ENCODE measurements at places on chromosomes 2 and 18. TPM values are rescaled to one million over a fixed set of nuclear protein-coding genes. Genes with fewer than 3 reads are reported as not detected.

ELOA2 gene
- not detected for polyA plus RNA-seq

IL1F10 gene
- polyA plus RNA-seq, result not detected

TMEM127 gene
- polyA plus RNA-seq, result 41.2 TPM

GRCh38 chr2:43542285-43542933 lies 53.4 kb downstream of the THADA start:
- peak; percentile 50 for DNase-seq

MROH2A gene
- 0.28 TPM for polyA plus RNA-seq

STAT4 gene
- 11.4 TPM for polyA plus RNA-seq

- no peak for DNase-seq
Measured at GRCh38 chr2:222595581-222595980, 60.3 kb downstream of the FARSB start.

GRCh38 chr2:54944724-54945326 lies 105.4 kb downstream of the RTN4 start:
- DNase-seq, result no peak

GRCh38 chr2:217964275-217965161 lies 38.3 kb downstream of the TNS1 start:
- no peak for DNase-seq

GRCh38 chr18:27605107-27605834 lies 420.2 kb upstream of the CHST9 start:
- peak; percentile 86 for DNase-seq
